ENCODE measurements at places on chromosomes 5 and 9.

- no peak for DNase-seq
Measured at GRCh38 chr5:60066502-60066901, 173.0 kb upstream of the PDE4D start.

GRCh38 chr9:133718563-133719315, 19.4 kb downstream of the SARDH start:
- DNase-seq, result no peak

DNA sequence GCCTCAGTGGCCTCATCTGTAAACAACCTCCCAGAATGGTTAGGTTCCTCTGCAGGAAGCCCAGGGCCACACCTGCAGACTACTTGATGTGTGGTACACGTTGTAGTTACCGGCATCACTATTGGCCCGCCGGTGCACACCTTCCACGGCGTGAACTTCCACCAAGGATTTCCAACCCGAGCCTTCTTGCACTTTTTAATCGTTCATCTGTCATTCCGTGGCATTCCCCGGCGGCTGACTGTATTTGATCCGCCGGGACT, 5.3 kb upstream of the TRIM41 start:
- DNase-seq, result peak; percentile 63

- DNase-seq, result no peak
Measured at GRCh38 chr9:106717686-106718085, 145.3 kb upstream of the ZNF462 start.

GRCh38 chr9:114072184-114073140, 5.6 kb downstream of the AMBP start:
- DNase-seq, result no peak

DNA sequence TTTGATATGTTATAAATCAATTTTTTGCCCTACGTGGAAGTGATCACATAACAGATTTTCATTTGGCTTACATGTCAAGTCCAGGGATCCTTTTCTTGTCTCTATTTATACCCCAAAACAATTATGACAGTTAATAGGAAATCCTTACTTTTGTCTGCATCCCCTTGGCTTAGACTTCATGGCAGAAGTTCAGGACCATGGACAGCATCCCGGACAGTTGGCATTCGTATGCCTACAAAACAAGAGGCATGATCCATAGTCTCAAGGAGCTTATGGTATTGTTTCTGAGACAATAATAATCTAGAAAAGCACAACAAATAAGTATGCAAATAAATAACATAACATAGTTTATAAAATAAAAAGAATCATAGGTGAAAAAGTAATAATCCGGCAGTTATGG, 214.3 kb upstream of the GRIA1 start:
- no peak for DNase-seq

- no peak for DNase-seq
Measured at GRCh38 chr5:149561848-149562247, 10.6 kb upstream of the CSNK1A1 start.

DNA sequence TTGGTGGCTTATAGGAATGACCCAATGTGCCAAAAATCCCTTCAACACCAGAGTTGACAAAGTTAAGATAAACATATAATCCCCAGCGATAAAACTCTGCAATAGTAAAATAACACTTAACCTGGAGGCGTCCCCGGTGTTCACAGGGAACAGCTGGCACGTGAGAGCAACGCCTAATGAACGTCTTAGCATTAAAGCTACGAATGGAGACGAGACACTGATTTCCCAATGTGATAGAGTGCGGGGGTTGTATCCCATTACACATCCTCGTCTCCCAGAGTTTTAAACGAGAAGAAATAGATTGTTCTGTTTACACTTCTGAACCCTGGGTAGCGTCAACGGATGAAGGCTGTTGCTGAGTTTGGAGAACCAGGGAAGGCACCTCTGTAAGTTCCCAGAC, 57.6 kb downstream of the PTCH1 start:
- no peak for DNase-seq

DNA sequence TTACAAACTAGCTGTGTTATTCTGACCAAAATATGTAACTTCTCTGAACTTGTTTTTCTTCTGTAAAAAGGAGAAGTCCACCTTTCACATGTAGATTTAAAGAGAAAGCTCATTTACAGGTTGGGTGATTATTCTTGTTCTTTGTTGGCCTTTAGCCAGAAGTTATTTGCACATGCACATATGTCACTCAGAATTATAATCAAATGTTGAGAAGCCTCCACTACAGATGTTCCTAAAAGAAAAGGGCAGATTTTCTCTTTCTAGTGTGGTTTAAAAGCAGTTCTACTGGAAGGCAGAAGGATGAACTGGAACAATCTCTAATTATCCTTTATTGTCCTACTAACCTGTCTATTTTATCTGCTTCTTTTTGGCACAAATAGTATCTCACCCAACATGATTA, 209.8 kb upstream of the ELAVL2 start:
- no peak for DNase-seq

DNA sequence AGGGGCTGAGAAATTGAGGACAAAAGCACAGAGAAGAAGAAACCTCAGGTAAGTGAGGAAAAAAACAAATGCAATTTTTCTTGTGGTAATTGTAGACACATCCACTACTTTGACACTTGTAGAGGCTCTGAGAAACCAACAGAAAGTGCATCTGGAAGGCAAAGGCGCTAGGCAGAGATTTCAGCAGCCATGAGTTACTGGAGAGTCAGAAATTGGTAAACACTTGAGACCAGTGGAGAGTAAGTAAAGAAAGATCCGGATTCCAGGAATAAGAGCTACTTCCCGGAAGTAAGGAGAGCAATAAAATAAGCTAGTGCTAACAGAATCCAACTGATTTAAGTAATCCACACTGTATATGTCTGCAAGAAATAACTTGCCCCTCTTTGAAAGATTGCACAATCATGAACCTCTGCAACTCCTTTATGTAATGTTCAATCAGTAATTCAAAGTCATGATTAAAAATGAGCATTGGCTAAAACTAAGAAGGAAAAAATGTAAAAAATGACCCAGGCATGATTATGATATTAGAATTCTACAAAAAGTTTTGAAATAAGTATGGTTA, 382.1 kb downstream of the CDH18 start:
- no peak for DNase-seq

- DNase-seq, result no peak
Measured at GRCh38 chr5:120258123-120258522, 206.0 kb upstream of the PRR16 start.

DNA sequence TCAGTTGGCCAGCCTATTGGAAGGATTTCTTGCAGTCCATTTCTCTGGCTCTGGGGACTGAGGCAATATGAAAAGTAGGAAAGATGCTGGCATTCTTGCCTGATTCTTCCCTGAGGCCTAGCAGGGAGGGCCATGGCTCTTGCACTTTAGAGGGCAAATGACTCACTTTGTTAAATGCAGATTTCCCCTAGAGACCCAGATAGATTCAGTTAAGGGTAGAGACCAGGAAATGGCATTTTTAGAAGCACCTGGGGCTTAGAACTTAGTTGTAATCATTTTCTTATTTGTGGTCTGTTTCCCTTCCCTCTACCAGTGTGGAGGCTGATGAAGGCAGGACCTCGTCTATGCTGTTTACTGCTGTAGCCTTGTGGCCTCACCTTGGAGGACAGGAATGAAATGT, 112.8 kb upstream of the NR3C1 start:
- no peak for DNase-seq

All from activated T-cell treated with anti-CD3 and anti-CD28 coated beads, Interleukin-2, amount 50 U/mL, for 48 hours (primary cell).